ENCODE measurements at places on chromosomes 5 and 9.

- DNase-seq: no peak
These were observed 96.2 kb downstream of the TAF11L14 start for GRCh38 chr5:17730421-17730820.

DNA sequence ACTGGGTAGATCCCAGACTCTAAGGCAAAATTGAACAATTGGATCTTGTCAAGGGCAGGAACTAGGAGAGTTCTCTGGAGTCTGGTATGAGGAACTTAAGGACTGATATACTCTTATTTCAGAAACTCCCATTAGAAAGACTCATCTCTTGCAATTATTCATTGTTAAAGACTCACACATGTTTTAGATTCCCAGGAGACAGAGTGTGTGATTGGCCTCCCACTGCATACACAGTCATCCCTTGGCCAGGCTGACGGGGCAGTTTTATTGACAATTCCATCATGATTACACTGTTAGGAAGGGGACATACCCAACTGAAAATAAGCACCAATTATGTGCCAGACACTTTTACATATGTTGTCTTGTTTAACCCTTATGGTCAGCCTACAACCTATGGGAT is 347.2 kb downstream of the DMAC1 start:
- DNase-seq: no peak

DNA sequence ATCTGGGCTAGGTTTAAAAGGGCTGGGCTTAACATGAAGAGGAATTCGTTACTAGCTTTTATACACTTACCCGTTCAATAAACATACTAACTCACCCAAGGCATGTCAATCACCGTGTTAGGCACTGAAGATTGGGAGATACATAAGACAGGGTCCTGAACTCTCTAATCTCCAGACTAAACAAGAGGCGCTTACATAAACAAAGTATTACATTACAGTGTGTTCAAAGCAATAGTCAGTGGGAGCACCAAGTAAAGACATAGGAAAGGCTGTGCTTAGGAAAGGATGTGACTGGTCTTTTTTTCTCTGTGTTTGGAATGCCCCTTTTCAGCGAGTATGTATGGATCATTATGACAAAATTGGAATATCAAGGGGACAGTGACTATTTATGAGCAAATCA is 203.6 kb upstream of the ADRA1B start:
- no peak for DNase-seq

DNA sequence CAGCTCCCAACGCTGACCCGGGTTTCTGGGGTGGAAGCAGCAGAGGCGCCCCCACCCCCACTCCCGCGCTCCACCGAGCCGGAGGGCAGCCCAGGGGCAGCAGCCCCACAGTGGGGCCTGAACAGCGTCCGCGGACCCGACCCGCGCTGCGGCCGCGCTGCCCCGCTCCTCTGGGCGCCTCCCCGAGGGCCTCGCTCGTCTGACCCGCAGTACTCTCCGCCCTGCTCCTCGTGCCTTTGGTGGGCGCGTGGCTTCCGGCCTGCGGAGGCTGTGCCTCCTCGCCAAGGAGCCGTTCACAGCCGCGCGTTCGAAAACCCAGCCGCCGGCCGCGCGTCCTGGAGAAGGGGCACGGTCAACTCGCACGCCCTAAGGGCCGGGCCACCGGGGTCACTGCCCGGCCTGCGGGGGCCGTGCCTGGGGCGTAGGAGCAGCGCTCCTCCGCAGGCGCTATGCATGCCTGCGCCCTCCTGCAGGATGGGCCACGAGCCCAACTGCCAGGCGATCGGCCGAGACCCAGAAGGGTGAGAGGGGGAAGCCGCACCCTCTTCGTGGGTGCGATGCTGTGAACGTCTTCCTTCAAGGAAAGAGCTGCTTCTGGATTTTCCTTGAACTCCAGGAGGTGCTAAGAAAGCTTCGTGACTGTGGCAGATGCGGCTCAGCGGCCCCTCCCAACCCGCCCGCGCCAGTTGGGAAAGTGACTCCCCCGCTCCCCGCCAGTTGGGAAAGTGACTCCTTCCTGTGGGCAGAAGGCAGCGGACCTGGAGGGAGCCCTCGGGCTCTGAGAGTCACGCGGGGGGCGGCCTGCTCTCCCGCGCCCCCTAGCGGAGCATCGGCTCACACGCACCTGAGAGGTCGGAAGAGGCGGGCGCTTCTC is 82.7 kb downstream of the HSD17B3 start:
- peak; percentile 12 for DNase-seq

DNA sequence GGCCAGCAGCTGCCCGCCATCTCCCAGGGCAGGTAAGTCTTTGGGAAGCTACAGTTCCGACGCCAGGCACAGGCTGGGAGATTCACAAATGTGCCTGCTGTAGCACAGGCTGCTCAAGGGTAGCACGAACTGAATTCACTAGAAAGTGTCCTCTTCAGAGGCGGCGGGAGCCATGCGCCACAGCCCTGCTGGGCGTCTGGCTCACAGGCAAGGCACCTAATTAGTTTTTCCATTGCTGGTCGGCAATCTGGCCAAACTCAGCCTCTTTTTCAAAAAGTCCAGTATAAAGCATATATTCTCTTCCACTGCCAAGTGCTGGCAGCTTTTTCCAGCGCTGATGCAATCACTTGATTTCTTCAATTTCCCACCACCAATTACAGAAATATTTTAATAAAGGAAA is 128.9 kb upstream of the RAPGEF1 start:
- DNase-seq: no peak

DNA sequence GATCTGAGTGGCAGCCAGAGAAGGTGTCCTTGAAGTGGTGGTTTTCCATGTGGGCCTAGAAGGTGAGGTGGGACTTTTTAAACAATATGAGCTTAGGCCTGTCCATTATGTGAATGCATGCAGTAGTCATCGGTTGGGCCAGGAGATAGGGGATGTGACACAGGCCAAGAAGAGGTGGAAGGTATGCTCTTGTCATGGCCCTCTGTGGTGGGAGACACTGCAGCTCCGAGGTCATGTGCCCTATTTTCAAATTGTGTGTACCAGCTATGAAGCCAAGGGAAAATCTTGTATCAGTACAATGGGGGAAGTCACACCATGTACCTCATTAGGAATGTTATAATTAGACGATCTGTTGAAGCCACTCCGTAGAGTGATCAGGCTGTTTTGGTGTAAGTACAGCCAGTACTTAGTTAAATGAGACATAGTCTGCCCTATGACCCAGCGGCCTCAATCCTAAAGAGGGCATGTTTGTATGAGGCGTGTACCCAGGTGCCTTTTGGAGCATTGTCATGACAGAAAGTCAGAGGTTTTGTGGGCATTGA is 280.1 kb downstream of the MAST4 start:
- no peak for DNase-seq

- DNase-seq: no peak
These were observed 43.7 kb upstream of the ELOVL7 start for GRCh38 chr5:60887746-60888145.

GRCh38 chr9:87875831-87876545 is 6.7 kb upstream of the SPATA31E1 start:
- DNase-seq: no peak

GRCh38 chr9:14347406-14348122 is 33.6 kb upstream of the NFIB start:
- no peak for DNase-seq

DNA sequence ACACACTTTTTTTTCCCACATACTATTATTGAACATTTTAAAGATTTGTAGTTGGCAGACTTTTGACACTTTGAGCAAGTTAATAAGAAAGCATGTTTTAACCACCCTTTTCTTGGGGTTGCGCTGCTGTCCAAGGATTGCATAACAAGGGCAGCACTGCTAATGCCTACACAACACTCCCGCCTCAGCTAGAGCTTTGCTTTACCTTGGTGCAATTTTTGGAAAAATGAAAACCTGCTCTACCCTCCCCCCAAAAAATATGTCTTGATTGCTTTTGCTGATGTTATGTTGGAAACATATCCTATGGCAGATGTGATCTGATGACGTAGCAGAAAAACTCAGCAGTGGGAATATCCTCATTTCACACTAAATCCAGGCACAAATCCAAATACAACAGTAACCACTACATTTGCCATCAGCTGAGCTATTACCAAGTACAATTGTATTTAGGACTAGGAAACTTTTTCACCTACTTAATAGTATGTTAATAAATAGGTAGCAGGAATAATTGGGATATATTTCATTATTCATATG is 51.5 kb downstream of the UBE2R2 start:
- no peak for DNase-seq

DNA sequence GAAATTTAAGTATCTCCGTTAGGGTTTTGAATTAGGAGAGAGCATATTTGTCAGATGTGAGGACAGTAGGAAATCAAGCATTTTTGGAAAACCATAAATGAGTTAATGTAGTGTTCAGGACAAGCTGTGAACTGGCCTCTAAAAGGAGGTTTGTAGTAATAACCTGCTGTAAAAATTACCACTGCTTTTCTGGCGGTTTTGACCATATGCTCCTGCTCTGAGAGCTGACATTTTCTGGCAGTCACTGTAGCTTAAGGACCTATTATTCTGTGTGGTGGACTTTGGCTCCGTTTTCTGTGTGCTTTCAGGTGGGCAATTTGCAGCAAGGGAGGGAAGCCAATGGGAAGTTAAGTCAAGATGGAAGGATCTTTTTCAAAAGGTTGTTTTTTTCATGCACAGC is 111.1 kb downstream of the SGCD start:
- no peak for DNase-seq

DNA sequence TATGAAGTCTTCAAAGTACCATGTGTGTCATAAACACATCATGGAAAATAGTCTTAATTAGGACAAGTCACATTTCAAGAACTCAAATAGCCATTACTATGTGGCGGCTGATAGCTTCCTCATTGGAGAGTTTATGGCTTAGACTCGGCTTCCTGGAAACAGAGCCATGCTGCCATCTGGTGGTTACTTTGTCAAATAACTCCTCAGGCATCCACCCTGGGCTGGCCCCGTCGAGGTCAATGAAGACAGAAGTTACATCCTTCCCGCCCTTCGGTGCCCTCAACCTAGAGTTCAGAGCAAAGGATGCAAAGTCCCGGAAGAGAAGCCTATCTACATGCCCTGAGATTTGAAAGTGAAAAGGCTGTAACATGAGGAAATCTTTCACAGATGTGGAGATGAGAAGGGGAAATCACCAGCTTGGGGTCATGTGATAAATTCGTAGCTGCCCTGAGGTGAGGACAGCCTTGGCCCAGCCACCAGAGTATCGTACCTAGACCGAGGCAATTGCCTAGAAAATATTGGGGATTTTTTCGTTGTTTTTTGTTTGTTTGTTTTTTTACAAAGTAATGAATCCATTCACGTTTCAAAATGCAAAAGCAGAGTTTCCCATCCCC is 45.5 kb upstream of the ZNF169 start:
- peak; percentile 59 for DNase-seq

- DNase-seq: no peak
These were observed 3.4 kb upstream of the COL15A1 start for GRCh38 chr9:98940276-98940675.

- DNase-seq: no peak
These were observed 89.8 kb downstream of the CDKN2A start for GRCh38 chr9:21904371-21904770.

- DNase-seq: no peak
These were observed 3.8 kb downstream of the COL23A1 start for GRCh38 chr5:178586396-178586795.

GRCh38 chr5:59473611-59474010 is 419.9 kb downstream of the PDE4D start:
- DNase-seq: no peak

DNA sequence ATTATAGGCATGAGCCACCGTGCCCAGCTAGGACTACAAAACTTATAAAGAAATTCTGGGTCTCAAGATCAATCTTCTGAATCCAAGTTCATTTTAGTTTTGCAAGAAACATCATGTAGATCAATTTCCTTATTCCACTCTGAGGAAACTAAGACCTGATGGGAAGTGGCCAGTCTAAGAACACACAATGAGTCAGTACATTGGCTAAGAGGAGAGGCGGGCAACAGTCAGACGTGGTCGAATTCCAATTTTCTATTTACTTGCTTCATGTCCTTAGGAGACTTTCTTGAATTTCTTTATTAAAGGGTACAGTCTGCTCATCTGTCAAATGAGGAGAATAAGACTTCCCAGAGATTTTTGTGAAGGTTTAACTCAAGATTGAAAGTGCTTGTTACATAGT is 432.1 kb upstream of the BRINP1 start:
- no peak for DNase-seq

GRCh38 chr5:135741040-135741439 is 93.4 kb upstream of the SLC25A48 start:
- DNase-seq: no peak

DNA sequence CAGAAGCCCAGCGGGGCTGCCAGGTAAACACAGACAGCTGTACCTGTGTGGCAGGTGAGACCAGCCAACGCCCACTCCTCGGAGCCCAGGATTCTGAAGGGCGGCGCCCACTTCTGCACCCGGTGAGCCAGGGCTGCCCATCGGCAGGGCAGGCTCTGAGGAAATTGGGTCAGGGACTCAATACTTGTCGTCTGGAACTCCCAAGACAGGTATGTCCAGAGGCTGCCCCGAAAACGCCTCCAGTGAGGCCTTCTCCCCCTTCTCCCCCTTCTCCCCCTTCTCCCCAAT is 19.8 kb downstream of the GLT6D1 start:
- DNase-seq: no peak

DNA sequence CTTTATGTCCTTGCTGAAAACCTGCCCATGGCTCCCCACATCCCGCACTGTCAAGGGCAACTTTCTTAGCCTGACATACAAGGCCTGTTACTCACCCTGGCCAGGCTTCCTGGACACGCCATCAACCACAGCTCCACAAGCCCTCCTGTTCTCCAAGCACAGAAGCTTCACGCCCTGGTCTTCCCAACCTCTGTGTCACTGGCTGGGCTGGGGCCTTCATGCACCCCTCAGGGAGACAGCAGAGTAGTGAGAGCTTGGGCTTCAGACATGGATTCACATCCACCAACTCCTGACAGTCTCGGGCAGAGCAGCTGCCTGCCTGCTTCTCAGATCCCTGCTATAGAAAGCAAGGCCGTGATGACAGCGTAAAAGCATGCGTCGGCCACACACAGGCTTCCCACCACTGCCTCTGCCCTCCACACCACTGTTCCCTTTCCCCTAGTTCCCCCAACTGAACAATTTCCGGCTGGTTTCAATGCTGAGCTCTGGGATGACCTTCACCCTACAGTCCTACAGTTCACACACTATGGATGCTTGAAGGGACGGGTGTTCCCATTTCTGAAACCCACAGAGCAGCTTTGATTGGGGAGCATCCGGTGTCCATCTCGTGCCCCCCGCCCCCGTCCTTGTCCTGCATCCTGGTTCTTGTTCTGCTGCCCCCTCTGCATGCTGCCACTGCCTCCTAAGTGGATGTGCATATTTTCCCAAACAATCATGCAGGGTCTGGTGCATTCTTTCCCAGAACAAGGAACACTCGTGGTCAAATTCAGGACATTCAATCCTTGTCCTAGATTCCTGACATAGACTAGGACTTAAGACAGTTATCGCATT is 33.4 kb upstream of the ADAMTS2 start:
- no peak for DNase-seq

Measured in T follicular helper cell (primary cell).